Aorta (tissue), 5 donors: ENCODE measurements at places on chromosomes 3 and 15. TPM values are rescaled to one million over a fixed set of nuclear protein-coding genes. Genes with fewer than 3 reads are reported as not detected.

The CFAP100 gene
- total RNA-seq = not detected

The TMEM158 gene
- 3.0 TPM for total RNA-seq

The CAMP gene
- total RNA-seq = 0.65 TPM

- no peak for DNase-seq
Observed at GRCh38 chr15:28022961-28023360, 76.2 kb downstream of the OCA2 start.

GRCh38 chr15:82566690-82567089 is 26.4 kb upstream of the RPS17 start:
- no peak for DNase-seq

- peak; percentile 62 for DNase-seq
Observed at GRCh38 chr3:171813897-171814460, 3.7 kb upstream of the PLD1 start.

GRCh38 chr3:98877132-98877531 is 24.4 kb downstream of the DCBLD2 start:
- no peak for DNase-seq

- DNase-seq = peak; percentile 91
Observed at GRCh38 chr3:52317208-52318000, 1.3 kb downstream of the DNAH1 start.
